ENCODE measurements at places on chromosomes 12 and 14. TPM values are rescaled to one million over a fixed set of nuclear protein-coding genes. Genes with fewer than 3 reads are reported as not detected.

Gene BEST3
- not detected for total RNA-seq

Gene CLEC4A
- not detected for total RNA-seq

Gene PZP
- total RNA-seq = not detected

Gene KTN1
- total RNA-seq = 116 TPM

Gene PTPRR
- total RNA-seq = not detected
